Placental epithelial cell (primary cell): ENCODE measurements at places on chromosomes 5 and 9. TPM values are rescaled to one million over a fixed set of nuclear protein-coding genes. Genes with fewer than 3 reads are reported as not detected.

The IL13 gene
- not detected in 2 replicates for total RNA-seq

The PCDHGA8 gene
- total RNA-seq, result 1.2 and 3.5 TPM in 2 replicates

The PTPRD gene
- total RNA-seq, result 44.0 and 88.3 TPM in 2 replicates

The MATR3 gene
- 183 and 205 TPM in 2 replicates for total RNA-seq

The PCDHB5 gene
- under 0.01 and 0.54 TPM in 2 replicates for total RNA-seq

The ANGPTL2 gene
- under 0.01 and 1.2 TPM in 2 replicates for total RNA-seq

The PCDHAC1 gene
- 0.39 TPM in 1 of 2 replicates, not detected in the other for total RNA-seq

The OLFML2A gene
- total RNA-seq, result 8.6 and 14.9 TPM in 2 replicates

The TSSK1B gene
- 0.79 TPM in 1 of 2 replicates, not detected in the other for total RNA-seq

The CKMT2 gene
- 0.54 TPM in 1 of 2 replicates, not detected in the other for total RNA-seq

The MEGF10 gene
- 0.54 and 3.1 TPM in 2 replicates for total RNA-seq

The ANKDD1B gene
- total RNA-seq, result 0.33 and 1.2 TPM in 2 replicates

The PCDHGB4 gene
- total RNA-seq, result 12.0 and 13.0 TPM in 2 replicates

The MVB12B gene
- total RNA-seq, result 2.3 and 4.7 TPM in 2 replicates

The RAB3C gene
- under 0.01 TPM in 1 of 2 replicates, not detected in the other for total RNA-seq

The AGXT2 gene
- total RNA-seq, result not detected in 2 replicates

The SYNPO gene
- total RNA-seq, result not detected in 2 replicates
